CD4-positive, alpha-beta T cell treated with Interleukin-21 for 1 hour (primary cell): ENCODE measurements at places on chromosomes 12 and 14.

DNA sequence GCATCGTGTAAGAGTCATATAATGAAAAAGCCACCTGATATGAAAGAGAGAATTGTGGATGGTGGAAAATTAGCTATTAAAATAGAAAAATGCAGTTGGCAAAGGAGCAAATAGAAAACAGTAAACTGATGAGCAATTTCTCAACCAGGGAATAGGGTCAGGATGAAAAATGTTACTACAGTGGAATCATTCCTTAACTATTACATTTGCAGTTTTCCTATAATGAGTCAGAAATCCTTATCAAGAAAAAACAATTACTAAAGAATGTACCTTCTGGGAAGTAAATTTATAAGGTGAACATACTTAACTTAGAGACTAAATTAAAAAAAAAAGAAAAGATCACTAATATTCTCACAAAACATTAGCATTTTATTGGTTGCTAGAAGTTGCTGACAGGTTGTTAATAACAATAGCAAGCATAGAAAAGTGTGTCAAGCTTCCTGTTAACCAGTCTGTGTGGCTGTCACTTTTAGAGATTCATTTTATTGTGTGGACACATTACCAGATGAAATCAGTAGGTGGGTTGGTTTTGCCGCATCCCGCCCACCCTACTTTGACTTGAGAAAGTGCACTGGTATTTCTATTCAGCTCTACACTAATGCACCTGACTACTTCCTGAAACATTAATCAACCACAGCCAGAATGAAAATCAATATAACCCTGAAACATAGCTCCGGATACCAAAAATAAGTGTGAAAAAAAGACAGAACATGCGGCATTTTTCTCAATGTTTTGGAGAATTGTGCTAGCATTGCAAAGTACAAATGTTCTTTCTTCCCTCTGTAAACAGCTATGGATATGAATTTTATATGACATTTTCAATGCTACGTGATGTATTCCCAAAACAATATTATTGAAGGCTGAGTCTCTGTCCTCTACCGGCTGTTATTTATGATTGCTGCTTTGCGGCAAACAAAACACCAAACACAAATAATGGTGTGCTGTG is 576.7 kb downstream of the SLC16A7 start:
- no peak for DNase-seq

DNA sequence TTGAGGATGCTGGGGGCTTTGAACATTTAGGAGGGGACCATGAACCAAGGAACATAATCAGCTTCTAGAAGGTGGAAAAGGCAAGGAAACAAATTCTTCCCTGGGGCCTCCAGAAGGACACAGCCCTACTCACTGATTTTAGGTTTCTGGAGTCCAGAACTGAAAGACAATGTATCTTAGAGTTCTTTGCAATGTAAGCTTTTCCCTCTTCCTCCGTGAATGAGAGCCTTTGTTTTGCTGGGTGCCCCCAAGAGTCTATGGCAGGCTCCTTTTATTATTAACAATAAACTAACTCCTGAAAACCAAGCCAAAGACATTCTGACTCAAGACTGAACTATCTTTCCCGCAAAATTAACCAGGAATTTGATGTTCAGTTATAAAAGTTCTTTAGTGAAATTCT is 204.1 kb downstream of the STXBP6 start:
- DNase-seq: no peak

DNA sequence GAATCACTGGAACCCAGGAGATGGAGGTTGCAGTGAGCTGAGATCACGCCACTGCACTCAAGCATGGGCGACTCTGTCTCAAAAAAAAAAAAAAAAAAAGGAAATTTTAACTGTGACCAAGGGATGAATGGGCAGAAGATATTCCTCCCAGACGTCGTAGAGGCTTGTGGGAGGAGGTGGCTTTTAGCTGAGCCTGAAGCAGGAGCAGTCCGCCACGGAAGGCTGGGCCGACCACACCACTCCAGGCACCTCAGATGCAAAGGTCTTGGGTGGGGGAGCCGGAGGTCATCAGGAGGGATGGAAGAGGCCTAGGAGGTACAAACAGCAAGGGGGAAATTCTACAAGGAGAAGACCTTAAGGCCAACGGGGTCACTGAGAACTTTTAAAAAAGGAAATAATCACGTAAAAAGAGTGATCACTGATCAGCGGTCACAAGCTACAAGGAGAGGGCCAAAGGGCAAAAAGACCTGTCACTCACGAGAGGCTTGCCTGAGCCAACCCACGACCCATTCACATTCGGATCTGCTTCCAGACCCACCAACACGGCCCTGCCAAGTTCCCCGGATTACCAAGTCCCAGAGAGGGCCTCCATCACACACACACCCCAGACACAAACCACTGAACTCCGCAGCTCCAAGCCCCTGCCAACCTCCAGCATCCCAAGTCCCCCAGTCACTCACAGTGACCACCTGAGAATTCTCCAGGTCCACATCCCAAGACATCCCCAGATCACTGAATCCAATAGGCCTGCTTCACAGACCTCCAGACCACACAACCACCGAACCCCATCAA is 3.5 kb downstream of the ZNF605 start:
- DNase-seq: no peak

GRCh38 chr14:73816393-73816816 is 35.2 kb upstream of the PTGR2 start:
- no peak for DNase-seq

GRCh38 chr12:104737791-104738301 is 220.2 kb downstream of the SLC41A2 start:
- no peak for DNase-seq

DNA sequence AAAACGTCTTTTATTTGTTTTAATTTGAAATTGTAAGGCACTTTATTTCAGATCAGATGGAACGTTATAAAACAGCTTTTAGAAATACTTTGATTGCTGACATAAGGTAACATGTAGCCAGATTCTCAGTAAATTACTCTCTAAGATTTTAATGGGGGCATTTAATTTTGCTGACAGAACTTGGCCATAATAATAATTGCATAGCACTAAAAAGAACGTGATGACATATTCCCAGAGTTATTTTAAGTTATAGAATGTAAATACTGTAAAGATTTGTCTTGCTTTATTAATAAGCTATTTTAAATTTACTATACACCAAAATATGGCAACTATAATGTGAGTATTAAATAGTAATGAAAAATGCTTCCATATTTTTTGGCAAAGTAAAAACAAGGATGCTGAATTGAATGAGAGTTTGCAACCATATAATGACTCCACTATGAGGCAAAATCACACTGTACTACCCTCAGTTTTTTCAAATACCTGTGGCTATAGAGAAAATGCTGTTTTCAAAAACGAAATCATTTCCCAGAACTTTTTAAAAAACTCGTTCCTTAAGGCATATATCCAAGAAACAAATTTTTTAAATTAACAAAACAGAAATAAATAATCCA is 876 bp downstream of the LUM start:
- no peak for DNase-seq

GRCh38 chr12:24625103-24625502 is 323.8 kb downstream of the BCAT1 start:
- DNase-seq: no peak

- no peak for DNase-seq
Observed at GRCh38 chr12:125773033-125773640, 707.9 kb downstream of the AACS start.

DNA sequence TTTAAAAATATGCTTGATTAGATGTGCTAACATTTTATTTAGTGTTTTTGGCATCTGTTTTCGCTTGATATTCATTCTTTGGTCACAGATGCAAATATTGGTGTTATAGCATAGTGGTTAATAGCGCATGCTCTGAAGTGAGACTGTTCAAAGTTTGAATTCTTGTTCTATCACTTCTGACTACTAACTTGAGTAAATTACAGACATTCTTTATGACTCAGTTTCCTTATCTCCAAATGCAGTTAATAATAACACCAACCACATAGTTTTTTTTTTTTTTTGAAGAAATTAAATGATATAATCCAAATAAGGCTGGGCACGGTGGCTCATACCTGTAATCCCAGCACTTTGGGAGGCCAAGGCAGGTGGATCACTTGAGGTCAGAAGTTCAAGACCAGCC is 81.0 kb downstream of the TMX1 start:
- DNase-seq: no peak

GRCh38 chr14:103518422-103519042 is 4.1 kb downstream of the CKB start:
- DNase-seq: peak; percentile 60

- DNase-seq: no peak
Observed at GRCh38 chr12:125492354-125493270, 427.4 kb downstream of the AACS start.

GRCh38 chr14:34684578-34684977 is 29.8 kb downstream of the CFL2 start:
- no peak for DNase-seq

DNA sequence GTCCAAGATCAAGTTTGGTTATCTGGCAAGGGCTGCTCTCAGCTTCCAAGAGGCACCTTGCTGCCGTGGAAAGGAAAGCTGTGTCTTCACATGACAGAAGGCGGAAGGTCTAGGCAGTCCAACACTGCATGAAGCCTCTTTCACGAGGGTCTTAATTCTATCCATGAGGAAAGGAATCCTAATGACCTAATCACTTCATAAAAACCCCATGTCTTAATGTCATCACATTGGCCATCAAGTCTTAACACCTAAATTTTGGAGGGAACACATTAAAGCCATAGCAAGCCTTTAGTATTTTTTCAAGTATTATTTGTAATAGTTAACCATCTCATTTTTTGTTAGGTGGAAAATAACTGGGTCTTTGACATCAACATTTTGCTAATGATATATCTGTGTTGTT is 858.3 kb downstream of the FLRT2 start:
- no peak for DNase-seq

- DNase-seq: no peak
Observed at GRCh38 chr12:110750784-110751461, 8.2 kb upstream of the PPP1CC start.

- DNase-seq: no peak
Observed at GRCh38 chr12:129440278-129440677, 463.5 kb downstream of the TMEM132D start.

DNA sequence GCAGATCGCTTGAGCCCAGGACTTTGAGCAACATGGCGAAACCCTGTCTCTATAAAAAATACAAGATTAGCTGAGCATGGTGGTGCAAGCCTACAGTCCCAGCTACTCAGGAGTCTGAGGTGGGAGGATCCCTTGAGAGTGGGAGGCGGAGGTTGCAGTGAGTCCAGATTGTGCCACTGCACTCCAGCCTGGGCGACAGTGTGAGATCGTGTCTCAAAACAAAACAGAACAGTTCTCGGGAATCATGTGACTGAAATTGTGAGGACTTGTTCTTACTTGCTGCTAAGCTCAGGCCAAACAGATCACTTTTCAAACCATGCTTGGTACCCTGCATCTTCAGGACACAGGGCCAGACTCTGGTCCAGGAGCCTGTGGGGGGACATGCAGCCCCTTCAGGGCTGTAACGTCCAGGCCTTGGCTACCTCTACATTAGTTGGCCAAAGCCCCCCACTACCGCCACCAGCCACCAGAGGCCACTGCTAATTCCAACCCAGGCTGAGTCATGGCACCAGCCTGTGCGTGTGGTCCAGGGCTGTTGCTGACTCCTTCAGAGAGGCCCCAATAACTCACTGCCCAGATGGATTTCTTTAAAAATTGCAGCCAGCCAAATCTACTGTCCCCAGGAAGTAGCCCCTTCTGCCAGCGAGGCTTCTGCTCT is 33.4 kb upstream of the SYNDIG1L start:
- DNase-seq: peak; percentile 6

DNA sequence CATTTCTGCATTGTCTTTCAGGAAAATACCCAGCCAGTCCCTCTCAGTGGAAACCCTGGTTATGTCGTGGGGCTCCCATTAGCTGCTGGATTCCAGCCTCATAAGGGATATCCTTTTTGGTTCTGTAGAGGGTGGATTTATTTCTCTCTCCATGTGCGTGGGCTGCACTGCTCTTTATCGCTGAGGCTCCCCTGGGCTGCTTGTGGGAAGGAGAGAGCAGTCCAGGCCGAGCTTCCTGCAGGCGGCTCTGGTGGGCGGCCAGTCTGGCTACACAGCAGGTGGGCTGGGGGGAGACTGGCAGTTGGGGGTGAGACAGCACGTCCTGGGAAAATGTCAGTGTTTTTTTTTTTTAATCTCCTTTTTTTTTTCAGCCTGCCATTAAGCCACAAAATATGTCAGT is 27.6 kb downstream of the TCTN1 start:
- DNase-seq: no peak

DNA sequence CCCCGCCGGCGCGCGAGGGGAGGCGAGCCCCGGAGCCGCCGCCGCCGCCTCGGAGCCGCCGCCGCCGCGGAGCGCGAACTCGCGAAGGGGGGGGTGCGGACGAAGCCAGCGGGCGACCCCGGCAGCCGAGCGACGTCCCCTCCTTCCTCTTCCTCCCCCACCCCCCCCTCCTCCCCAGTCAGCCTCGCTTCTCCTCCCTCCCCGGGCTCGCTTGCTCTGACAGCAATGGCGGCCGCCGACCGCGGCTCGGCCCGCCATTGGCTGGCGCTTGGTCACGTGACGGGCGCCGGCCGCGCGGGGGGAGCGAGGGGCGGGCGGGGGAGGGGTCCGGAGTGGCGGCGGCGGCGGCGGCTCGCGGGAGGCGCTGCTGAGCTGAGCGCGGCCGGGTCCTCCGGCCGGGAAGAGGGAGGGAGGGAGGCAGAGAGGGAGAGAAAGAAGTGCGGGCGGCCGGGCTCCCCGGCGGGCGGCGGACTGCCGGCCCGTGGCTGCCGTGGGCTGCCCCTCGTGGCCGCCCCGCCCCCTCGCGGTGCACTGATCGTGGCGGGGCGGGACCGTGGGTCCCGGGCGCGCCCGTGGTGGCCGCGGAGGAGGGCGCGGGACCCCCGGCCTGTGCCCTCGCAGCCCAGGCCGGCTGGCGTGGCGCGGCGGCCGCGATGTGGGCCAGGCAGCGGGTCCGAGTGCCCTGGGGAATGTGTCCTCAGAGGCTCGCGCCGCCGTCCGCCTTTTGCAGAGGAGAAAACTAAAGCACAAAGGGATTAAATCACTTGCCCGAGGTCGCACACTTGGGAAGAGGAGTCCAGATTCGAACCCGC is at the start of gene MED13L:
MED13L (minus strand) TSS at position 227 of the 812 bp plus-strand sequence. CDS start 562 bp downstream, outside the sequence.
- peak; percentile 93 for DNase-seq

DNA sequence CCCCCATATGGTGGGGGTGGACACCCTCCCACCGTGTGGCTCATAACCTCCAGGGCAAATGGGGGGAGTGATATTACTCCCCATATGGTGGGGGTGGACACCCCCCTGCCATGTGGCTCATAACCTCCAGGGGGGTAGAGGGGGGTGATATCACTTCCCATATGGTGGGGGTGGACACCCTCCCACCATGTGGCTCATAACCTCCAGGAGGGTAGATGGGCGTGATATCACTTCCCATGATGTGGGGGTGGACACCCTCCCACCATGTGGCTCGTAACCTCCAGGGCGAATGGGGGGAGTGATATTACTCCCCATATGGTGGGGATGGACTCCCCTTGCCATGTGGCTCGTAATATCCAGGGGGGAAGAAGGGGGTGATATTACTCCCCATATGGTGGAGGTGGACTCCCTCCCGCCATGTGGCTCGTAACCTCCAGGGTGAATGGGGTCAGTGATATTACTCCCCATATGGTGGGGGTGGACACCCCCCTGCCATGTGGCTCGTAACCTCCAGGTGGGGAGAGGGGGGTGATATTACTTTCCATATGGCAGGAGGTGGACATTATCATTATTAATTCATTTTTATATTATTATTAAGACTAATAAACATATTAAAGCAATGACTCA is 51.2 kb upstream of the OXA1L start:
- no peak for DNase-seq

- DNase-seq: peak; percentile 76
Observed at GRCh38 chr12:9869307-9870161, at the start of gene CLEC2B. Gene CLEC2B (minus strand): TSS chr12:9869354.
